ENCODE measurements at places on chromosomes 7 and 10.

DNA sequence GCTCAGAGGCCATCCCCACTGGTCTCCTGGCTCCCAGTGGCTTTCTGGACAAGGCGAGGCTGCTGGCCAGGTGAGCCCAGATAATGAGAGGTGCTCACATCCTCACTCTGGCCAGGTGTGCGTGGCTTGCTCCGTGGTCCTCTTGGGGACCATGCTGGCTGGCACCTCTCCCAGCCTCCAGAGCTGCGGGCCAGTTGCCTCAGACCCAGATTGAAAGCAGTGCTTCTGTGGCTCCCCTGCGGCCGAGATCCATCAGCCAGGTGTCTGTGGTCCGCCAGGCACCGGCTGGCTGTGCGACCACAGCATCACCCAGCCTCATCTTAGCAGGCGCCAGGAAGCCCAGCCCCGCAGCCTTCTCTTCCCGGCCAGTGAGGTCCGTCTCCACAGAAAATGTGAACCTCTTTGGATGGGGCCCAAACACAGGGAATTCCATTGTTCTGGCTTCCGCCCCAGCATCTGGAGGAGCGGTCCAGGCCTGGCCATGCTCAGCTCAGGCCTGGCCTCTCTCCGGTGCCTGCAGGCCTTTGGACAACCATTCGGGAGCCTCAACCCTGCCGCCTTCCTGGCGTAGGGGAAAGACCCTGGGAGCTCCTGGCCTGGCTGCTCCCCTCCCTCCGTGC is 5.2 kb upstream of the TTYH3 start:
- no peak for DNase-seq

GRCh38 chr10:24930427-24930826 is 22.0 kb downstream of the PRTFDC1 start:
- DNase-seq: no peak

DNA sequence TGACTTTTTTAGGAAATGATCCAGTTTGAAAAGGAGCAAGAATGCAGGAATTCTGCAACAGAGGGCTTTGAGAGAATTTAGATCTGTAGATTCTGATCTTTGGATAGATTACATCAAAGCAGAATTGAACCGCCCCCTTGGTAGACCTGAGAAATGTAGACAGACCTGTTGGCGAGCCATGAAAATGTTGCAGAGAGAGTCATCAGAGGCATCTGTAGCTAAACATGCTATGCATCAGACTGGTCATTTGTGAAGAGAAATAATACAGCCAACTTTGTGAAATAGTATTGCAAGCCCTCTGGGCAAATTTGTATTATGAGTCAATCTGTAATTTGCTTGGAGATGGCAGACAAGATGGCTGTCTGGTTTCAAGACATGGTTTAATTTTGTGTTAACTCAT is 4.3 kb upstream of the C1GALT1 start:
- no peak for DNase-seq

- no peak for DNase-seq
These were observed 59.6 kb downstream of the NPY start for GRCh38 chr7:24343614-24344013.

- no peak for DNase-seq
These were observed 112.5 kb upstream of the GJD4 start for GRCh38 chr10:35492386-35493195.
